ENCODE measurements at places on chromosomes 7 and 10.

DNA sequence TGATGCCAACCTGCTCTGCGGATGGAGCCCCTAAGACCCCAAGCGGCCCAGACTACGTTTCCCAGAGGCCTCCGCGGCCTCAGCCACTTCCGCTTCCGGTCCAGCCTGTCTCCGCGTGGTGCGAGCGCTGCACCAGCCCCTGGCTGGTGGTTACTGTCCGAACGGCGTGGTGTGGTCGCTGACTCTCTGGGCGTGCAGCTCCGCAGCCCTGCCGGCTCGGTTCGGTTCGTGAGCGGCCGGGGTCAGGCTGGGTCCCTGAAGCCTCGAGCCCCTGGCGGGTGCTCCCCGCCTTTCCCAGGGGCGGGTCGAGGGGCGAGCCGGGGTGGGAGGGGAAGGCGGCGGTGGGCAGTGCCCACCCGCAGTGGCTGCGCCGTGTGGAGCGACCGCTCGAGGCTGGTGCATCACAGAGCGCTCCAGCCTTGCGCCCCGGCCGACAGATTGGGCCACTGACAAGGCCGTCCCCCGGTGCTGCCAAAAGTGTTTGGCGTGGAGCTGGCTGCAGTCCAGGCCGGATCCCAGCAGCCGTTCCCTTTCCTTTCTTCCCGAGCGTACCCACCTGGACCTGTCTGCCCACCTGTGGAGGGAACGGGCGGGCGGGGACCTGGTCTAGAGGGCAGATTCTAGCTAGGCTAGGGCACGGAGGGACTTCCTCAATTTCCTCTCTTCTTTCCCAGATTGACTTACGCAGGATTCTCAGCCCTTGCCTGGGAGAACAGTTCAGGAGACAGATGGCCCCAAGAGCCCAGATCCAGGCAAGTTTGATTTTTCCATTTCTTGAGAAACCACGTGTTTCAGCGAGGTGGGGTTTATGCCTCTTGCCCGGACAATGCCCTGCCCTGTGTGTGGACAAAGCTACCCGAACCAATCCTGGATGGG is at the start of gene ZNF485:
Gene ZNF485 (plus strand): TSS at position 116 of the 876 bp plus-strand sequence. CDS start 613 bp downstream, at position 729.
- peak; percentile 77 for DNase-seq

DNA sequence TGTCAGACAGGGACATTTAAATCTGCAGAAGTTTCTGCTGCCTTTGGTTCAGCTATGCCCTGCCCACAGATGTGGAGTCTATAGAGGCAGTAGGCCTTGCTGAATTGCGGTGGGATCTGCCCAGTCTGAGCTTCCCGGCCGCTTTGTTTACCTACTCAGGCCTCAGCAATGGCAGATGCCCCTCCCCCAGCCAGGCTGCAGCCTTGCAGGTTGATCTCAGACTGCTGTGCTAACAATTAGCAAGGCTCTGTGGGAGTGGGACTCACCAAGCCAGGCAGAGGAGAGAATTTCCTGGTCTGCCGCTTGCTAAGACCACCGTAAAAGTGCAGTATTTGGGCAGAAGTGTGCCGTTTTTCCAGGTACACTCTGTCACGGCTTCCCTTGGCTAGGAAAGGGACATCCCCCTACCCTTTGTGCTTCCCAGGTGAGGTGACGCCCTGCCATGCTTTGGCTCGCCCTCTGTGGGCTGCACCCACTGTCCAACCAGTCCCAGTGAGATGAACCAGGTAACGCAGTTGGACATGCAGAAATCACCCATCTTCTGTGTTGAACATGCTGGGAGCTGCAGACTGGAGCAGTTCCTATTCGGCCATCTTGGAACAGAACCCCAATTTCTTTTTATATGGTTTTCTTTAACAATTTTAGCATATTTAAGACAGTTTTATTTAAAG is 28.4 kb upstream of the VWDE start:
- DNase-seq: no peak

GRCh38 chr10:115045499-115045898 is 47.7 kb upstream of the ATRNL1 start:
- DNase-seq: no peak

- DNase-seq: no peak
Observed at GRCh38 chr7:6567886-6568285, 9.4 kb upstream of the ZDHHC4 start.

GRCh38 chr7:12643001-12643643 is 44.3 kb upstream of the ARL4A start:
- DNase-seq: no peak

DNA sequence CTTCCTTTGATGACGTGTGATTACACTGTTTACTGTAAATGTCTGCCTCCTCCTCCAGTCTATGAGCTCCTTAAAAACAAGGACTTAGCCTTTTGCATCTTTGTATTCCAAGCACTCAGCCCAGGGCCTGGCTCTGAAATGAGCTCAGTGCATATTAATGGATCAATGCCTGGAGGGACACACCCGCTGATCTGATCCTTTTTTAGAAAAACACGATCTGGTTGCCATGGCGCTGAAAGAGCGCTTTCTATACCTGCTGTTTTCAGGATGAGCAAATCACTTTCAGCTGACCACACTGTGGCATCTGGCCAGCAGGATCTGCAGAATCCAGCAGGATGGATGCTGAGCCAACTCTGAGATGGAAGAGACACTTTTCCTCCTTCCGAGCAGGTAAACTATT is 37.8 kb upstream of the GARS1 start:
- DNase-seq: no peak

GRCh38 chr10:96124230-96125141 is 5.6 kb upstream of the ZNF518A start:
- DNase-seq: peak; percentile 95

DNA sequence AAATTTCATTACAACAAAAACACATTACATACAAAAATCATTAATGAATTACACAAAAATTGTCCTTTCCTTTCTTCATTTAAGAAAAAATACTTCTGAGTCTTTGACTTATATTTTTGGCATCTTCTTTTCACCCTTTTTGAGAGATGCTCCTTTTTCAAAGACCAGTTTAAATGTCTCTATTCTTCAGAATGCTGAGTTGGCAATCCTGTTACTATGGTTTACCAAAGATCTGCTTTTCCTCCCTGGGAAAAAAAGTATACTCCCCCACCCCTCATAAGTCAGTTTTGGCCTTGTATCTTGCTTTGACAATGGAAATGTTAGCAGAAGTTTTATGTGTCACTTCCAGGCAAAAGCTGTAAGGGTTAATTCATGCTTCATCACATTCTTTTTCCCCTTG is 198.4 kb upstream of the GRM3 start:
- no peak for DNase-seq

DNA sequence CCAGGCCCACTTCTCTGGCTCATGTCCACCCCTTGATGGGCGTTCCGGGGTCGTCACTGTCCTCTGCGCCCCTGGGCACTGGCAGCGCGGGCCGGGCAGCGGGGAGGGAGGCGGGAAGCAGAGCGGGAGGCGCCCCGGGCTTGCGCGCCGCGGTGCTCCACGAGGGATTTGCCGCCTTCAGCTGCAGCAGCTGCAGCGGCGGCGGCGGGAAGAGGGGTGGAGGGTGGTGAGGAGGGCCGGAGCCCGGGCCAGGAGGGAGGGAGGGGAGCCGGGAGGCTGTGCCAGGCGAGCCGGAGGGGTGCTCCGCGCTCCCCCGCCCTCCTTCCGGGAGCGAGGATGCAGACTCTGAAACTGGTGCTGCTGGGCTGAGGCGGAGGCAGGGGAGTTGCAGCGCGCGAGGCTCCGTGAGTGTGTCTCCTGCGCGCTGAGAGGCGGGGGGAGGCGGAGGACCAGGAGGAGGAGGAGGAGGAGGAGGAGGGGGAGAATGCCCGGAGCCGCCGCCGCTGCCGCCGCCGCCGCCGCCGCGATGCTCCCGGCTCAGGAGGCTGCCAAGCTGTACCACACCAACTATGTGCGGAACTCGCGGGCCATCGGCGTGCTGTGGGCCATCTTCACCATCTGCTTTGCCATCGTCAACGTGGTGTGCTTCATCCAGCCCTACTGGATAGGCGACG is at the start of gene LHFPL3:
Gene LHFPL3 (plus strand): TSS at position 308 of the 674 bp plus-strand sequence.
- DNase-seq: no peak

DNA sequence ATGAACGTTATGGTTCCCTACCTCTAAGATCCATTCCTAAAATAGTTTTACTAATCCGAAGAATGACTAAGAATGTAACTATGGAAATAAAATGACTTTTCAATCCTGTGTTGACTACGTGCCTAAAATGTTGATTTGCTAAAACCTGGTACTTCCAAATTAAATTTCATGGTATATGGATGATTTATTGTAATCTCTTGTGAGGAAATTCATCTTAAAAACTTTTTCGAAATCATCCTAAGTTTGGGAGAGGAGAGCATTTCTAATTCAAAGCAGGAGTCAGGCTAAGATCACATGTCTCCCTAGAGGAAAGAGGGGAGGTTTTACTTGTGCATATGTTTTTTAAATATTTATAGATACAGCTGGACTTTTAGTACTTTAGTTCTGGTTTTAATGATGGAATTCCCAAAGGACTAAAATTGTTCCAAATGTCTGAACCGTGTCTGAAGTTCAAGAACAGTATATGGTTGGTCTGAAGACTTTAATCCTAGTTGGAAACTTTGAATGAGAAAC is 483.9 kb downstream of the AUTS2 start:
- DNase-seq: no peak

- peak; percentile 75 for DNase-seq
Observed at GRCh38 chr7:144835155-144835611, 670 bp downstream of the TPK1 start.

DNA sequence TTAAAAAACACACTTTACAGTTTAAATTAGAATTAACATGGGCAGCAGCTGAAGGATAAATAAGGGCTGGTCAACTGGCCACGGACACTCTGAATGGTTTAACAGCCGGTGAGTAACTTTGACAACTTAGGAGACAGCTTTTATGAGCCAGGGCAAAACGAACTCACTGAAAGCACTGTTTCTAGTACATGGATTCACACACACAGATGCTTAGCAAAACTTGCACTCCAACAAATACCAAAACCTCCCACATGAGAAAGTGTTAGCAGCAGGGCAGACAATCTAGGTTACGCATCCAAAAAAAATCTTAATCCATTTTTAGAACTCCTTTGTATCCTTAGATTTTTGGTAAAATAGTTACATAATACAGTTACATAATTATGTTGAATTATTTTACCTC is 486.4 kb downstream of the PHTF2 start:
- DNase-seq: no peak

DNA sequence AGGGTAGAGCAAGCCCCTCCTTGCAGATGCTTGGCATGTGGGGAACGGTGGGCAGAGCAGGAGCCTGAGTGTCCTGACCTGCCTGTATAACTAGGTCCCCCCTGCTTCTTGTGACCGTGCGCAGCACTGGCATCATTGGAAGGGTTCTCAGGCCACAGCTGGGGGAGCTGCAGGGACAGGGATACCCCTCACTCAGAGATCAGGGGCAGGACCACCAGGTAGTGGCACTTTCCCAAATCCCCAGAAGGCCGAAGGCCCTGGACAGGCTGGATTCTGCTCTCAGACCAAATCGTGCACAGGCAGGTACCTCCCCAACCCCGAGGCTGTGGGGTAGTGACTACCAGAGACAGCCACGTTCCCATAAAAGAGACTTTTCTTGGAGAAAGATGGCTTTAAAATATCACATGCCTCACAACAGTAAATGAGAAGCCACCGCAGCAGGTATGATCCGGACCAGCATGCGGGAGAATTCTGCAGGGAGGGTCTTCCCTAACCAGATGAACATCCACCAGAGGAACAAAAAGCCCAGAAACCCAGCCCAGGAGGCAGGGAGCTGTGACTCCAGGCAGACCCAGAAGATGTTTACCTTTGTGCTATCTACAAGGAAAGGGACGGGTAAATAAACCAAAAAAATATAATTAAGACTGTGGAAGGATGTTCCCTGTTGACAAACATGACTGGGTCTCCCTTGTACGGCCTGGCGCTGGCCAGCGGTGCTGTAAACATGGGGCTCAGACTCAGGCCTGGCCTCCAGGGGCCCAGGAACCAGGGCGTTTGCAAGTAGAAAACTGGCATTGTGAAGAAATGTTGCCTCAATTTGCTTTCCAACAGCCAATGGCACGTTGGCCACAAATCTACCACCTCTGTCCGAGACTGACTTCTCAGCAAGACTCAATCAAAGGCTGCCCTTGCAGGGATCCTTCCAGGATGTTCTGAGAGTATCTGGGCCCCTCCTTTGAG is 180.0 kb downstream of the TNS3 start:
- DNase-seq: no peak

GRCh38 chr7:78499283-78499682 is 700.7 kb downstream of the PHTF2 start:
- DNase-seq: no peak

DNA sequence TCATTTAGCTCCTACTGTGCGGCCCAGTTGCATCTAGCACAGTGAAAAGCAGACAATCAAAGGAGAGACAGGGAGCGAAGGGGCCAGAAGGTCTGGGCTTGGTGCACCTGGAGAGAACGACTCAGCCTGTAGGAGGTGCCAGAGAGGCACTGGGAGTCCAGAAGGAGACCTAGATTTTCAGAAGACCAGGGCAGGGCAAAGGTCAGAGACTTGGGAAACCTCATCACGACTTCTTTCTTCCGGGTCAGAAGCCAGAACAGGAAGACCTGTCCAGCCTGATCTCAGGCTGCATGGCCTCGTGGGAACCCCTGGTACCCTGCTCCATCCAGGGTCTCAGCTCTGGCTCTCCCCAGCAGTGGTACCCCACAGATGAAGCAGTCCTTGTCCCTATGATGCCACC is 5.2 kb downstream of the AGAP3 start:
- peak; percentile 58 for DNase-seq

- peak; percentile 48 for DNase-seq
Observed at GRCh38 chr7:139861803-139862202, 32.7 kb downstream of the TBXAS1 start.

GRCh38 chr10:3225561-3225960 is 53.0 kb upstream of the PITRM1 start:
- DNase-seq: no peak

DNA sequence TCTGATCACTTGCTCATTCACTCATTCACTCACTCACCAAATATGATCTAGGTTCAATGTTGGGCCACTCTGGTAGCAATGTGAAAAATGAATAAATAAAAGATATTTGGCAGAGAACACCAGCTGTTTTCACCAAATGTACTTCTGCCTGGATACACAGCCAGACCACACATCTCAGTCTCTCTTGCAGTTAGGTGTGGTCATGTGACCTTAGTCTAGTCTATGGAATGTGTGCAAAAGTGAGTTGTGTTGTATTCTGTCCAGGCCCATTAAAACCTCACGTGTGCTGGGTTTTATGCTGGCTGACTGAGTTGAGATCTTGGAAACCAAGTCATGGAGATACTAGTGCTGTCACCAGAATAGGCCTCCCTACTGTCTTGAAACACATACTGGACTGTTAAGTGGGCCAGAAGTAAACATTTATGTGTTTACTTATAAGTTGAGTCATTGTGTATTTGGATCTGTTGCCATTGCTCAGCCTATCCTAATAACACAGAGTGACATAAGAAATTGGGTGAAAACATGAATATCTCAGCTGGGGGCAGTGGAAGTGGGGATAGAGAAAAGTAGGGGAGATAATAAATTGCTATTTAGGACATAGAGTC is 145.5 kb downstream of the PTEN start:
- DNase-seq: no peak

- peak; percentile 28 for DNase-seq
Observed at GRCh38 chr10:63767138-63767801, 246.1 kb downstream of the REEP3 start.
